ENCODE measurements at places on chromosomes 16 and 17.

- DNase-seq: no peak
Observed at GRCh38 chr16:27318392-27319256, 4.8 kb downstream of the IL4R start.

GRCh38 chr16:75377729-75378386, 55.4 kb downstream of the CFDP1 start:
- peak; percentile 73 for DNase-seq

DNA sequence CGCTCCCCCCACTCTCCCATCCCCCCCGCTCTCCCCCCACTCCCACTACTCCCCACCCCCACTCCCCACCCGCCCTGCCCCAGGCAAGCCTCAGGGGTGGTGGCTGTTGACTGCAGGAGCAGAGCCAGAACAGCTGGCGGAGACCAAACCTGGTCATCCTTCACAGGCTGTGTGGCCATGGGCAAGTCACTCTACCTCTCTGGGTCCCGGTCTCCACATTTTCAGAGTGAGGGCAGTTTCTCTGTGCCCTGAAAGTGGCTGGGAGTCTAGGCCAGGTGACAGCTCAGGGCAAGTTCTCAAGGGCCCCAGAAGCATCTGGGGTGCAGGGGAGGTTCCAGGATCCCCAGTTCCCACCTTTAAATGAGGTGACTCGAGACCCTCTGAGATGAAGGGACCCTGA, 15.1 kb upstream of the BAHCC1 start:
- DNase-seq: no peak

GRCh38 chr17:19250421-19251173, 13.4 kb downstream of the EPN2 start:
- DNase-seq: no peak

- no peak for DNase-seq
Observed at GRCh38 chr16:82682767-82683166, 56.0 kb downstream of the CDH13 start.

GRCh38 chr16:3770530-3770929, 53.2 kb upstream of the TRAP1 start:
- no peak for DNase-seq

DNA sequence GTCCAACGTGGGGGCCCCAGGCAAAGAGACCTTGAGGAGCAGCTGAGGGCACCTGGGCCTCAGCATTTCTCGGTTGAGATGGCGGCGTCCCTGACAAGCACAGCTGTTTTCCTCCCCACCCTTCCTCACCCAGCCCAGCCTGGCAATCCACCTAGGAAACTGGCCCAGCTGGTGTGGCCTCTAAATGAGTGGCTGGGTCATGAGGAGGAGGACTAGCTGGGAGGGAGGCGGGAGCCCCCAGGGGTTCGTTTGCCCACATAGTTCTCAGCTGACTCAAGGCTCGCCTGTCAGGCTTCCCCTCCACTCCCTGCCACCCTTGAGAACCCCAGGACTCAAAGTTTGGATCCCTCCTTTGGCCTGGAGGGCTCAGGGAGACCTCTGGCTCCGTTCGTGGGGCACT, 5.9 kb downstream of the RNF222 start:
- DNase-seq: peak; percentile 38

DNA sequence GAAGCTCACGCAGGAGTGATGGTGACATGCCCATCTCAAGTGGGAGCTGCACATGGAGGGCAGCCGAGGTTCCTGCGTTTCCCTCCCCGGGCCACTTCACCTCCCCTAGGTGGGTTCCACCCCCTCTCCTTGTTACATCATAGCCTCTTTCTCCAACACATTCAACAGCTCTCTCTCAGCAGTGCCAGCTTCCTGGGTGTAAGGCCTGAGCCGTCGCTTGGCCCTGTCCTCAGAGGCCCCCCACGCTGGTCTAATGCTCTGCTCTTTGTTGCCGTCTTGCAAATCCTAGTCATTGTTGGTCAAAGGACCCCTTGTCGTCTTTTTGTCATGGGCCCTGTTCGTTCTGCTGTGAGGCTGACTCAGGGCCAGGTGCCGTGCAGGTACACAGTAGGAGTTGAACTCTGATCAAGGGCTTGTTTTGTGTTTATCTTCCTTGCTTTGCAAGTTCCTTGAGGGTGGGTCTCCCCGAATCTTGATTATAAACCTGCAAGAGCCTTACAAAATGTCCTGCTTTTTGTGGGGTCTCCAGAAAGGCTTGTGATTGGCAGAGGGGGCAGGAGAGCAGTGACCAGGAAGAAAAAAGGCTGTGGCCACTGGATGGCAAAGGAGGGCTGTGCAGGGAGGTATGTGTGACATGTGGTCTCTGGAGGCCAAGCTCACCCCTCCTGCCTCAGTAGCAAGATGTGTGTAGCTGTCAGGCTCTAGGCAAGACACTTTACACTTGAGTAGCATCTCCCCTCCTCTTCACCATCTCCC, 136.6 kb downstream of the CCDC182 start:
- DNase-seq: no peak

DNA sequence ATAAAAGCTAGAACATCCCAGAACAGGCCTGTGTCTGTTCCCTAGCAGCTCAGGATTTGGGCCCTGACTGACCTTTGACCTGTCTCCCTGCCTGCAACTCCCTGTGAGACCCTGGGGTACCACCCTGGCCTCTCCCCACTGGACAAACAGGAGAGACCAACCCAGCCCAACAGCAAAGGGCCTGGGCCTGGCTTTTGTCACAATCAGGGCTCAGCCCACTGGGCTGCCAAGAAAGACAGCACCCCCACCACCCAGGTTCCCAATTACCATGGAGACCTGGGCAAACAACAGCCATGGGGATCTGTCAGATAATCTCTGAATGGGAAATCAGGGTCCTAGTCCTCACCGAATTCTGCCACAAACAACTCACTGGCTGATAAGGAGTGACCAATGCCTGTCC, 11.1 kb downstream of the PLLP start:
- DNase-seq: no peak

DNA sequence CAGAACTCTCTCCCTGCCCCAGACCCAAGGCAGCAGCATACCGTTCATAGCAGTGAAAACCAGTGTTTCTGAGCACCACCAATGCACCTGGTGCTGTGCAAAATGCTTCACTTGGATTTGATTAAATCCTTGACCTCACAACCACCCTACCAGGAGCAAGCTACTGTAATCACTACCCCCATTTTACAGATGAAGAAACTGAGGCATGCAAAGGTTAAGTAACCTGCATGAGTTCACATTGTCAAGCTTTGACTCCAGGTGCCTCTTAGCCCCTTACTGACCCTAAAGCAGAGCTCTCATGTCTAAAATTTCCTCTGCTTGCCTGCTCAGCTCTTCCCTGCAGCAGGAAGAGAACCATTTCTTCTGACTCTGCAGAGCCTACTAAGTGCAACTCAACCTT, 34.2 kb upstream of the GOSR2 start:
- DNase-seq: no peak

DNA sequence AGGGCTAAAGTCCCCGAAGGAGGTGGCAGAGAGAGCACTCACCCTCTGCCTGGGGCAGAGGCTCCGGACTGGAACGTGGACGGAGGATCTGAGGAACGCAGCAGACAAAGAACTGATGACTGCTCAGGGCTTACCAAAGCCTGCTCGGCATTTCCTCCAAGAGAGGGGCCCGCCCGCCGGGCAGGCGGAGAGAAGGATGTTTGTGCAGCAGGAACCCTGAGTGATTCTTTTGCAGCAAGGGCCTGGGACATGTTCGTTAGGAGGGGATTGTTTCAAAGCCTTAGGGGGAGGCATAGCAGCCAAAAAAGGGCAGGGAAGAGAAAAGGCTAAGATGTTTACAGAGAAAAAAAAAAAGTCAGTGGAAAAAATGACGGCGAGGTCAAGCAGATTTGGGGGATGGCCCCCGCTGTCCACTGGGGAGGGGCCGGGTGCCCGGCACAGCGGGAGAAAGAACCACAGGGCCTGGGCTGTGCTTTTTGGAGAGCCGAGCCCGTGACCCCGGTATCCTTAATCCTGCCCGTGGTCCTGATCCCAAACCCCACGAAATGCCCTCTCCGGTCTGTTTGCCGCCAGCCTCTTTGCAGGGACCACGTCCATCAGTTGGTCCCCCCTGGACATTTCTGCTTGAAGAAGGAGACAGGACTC, 129.3 kb downstream of the NTN1 start:
- no peak for DNase-seq

GRCh38 chr17:79911430-79912399, 72.5 kb upstream of the CBX4 start:
- DNase-seq: no peak

GRCh38 chr17:77634710-77635109, 323.8 kb upstream of the TNRC6C start:
- no peak for DNase-seq

- DNase-seq: no peak
Observed at GRCh38 chr17:60823515-60823914, 145.9 kb downstream of the BCAS3 start.

DNA sequence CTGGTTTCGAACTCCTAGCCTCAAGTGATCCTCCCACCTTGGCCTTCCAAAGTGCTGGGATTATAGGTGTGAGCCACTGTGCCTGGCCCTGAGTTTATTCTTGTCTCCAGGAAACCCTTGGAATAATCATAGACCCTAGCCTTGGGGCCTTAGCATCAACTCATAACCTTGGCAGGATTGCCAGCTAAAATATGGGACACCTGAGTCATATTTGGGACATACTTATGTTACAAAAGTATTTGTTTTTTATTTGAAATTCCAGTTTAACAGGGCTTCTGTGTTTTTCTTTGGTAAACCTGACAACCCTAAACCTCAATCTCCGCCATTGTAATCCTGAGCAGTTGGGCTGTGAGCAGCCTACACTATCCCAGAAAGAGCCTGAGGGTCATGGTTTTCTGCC, 28.6 kb upstream of the TNS4 start:
- no peak for DNase-seq

DNA sequence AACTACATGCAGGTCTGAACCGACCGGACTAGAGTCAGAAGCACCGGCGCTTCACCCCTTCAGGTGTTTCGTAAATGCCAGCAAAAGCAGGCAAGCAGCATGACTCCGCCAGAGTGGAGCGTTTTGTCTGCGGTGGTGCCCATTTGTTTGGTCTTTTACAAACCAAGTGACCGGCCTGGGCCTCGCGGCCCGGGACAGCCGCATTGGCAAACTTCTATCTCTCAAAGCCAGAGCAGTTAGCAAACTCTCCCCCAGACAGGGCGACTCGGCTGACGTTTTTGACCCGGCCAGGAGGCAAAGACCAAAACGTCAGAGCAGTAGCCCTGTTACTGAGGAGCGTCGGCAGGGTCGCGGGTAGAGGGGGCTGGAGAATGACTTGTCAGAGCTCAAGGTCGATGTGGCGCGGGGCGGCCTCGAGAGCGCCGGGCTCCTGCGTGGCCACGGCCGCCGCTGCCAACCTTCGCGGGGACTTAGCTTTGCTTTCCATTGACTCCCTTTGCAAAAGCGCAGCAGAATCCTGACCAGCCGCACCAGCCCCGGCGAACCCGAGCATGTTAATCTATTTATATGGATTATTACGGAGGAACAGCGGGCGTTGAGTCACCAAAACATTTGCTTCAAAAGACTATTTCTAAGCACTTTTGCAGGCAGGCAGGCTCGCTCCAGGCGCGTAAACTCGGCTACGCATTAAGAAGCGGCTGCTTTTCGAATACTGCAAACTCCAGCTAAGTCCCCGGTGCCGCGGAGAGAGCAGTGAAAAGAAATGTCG, 763 bp upstream of the SOX9 start:
- DNase-seq: no peak

DNA sequence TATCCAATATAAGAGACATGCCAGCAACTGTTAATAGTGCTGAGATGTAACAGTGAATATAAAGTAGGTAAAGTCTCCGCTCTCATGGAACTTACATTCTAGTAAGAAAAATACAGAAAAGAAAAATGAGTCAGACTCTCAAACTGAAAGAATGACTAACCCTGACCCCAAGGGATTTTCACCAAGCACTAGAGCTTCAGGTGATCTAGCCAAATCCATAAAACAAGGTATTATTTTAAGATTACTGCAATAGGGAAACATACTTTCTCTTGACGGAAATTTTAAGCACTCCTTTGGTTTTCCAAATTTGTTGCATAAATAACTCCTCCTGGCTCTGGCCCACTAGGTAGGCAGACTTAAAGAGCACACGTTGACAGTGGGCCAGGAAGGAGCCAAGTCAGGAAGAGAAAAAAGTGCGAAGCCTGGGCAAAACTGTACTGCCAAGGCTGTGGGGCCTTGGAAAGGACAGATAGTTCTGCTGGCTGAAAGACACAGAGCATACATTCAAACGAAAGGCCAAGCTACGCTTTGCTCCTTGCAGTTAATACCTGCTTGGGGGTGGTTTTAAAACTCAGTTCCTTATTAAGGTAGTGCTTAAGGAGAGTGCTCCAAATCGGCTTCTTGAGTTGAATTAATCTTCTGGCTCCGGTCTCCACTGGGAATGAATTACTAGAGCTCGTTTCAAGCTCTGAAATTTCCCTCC, 1.4 kb downstream of the GOT2 start:
- no peak for DNase-seq

DNA sequence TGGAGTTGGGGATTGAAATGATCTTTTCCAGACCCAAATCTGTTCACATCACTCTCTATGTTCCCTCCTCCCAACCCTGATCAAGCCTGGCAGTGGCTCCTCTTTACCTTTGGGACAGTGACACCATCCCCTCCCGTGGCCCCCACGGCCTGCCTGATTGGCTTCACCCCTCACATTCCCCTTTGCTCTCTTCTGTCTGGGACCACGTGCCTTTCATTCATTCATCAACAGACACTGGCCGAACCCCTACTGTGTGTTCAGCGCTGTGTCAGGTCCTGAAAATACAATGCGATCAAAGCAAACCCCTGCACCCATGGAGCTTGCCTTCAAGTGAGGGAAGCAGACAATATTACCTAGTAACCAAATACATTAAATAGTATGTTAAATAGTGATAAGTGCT, 2.2 kb upstream of the ALOX12B start:
- no peak for DNase-seq

- peak; percentile 97 for DNase-seq
Observed at GRCh38 chr16:30997725-30998711, 12.4 kb downstream of the STX1B start.

DNA sequence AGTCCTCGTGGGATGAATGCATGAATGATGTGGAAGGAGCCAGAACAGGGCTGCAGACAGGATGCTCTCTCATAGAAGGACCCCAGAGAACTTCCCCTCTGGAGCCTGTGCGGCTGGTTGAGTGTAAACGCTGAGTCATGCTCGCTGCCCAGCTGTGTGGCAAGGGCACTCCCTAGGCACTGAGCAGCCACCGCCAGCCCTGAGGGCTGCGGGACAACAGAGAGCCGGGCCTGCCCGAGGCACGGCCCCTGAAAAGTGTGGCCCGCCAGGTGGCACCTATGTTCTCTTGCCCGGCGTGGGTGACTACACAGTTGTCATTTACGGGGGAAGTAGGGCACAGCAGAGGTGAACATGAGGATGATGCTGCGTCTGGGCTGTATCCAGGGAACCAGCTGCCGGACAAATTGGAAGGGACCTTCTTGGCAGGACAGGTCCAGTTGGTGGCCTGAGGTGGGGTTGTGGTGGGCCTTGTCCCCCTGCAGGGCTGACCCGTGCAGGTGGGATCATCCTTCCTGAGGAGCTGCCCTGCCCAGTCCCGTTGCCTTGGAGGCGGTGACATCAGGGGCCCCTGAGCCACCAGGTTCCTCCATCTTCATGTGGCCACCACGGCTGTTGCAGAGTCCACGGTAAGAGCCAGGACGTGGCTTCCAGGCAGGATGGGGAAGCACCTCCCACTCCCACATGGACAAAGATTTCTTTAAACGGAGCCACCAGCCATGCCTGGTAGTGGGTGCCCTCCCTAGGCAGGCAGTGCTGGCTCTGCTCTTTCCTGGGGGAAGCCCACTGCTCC, 94.8 kb upstream of the CBX4 start:
- peak; percentile 32 for DNase-seq
